ENCODE measurements at places on chromosomes 1 and 21. TPM values are rescaled to one million over a fixed set of nuclear protein-coding genes. Genes with fewer than 3 reads are reported as not detected.

DNA sequence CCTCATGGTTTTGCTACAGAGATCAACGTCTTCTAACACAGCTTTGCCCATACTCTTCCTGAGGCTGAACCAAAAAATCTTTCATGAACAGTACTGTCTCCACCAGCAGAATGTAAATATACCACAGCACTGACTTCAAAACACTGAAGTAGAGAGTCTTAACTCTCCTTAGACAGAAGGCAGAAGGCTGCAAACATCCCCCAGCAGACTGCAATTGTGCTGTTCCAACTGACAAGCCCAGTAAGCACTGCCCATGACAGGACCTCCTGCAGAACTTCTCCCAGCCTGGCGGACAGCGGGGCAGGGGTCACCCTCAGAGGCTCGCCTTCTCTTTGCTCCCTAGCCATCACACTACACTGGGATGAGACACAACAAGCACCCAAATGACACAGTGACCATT lies 218.7 kb downstream of the RERE start:
- peak overlapping the region; percentile 58 for H3K27ac ChIP-seq
- no peak overlapping the region for H3K4me3 ChIP-seq
- no peaks in the 10 kb centered on the region for H3K27me3 ChIP-seq
- H3K4me1 ChIP-seq, result peaks cover 31% of the 10 kb centered on the region

GRCh38 chr1:90730243-90731022 lies 13.3 kb upstream of the BARHL2 start:
- H3K27me3 ChIP-seq, result peaks cover 84% of the 10 kb centered on the region
- peaks cover 5% of the 10 kb centered on the region for H3K36me3 ChIP-seq
- no peak for DNase-seq
- H3K4me3 ChIP-seq, result peak overlapping the region; percentile 41
- peaks cover 29% of the 10 kb centered on the region for H3K4me1 ChIP-seq
- no peak overlapping the region for H3K27ac ChIP-seq

GRCh38 chr21:45481977-45482898 lies 60.0 kb downstream of the SLC19A1 start:
- H3K27ac ChIP-seq, result no peak overlapping the region
- H3K27me3 ChIP-seq, result no peaks in the 10 kb centered on the region
- H3K36me3 ChIP-seq, result peaks cover 28% of the 10 kb centered on the region
- peaks cover 13% of the 10 kb centered on the region for H3K4me1 ChIP-seq
- no peak for DNase-seq

GRCh38 chr1:67843746-67844145 lies 10.5 kb upstream of the GNG12 start:
- no peak for DNase-seq
- peaks cover 30% of the 10 kb centered on the region for H3K4me1 ChIP-seq
- H3K36me3 ChIP-seq, result no peaks in the 10 kb centered on the region
- no peaks in the 10 kb centered on the region for H3K27me3 ChIP-seq
- H3K4me3 ChIP-seq, result no peak overlapping the region
- peak overlapping the region; percentile 5 for H3K27ac ChIP-seq

DNA sequence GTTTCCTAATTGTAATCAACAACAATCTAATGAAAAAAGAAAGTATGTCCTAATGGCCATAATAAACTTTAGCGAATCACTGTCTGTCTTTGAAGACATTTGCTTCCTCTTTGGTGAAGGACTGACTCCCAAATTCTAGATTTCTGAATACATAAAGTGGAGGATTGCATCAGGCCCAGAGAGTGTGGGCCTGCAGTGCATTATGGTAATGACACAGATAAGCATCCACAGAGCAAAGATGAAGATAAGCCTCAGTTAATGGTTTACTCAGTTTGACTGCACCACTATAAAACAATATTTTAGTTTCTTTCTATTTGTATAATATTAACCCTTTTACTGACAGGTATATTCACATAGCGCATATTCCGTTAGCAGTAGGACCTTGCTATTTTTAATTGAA lies 365.5 kb downstream of the KCTD3 start:
- H3K27me3 ChIP-seq, result peaks cover 16% of the 10 kb centered on the region
- H3K4me3 ChIP-seq, result no peak overlapping the region
- H3K27ac ChIP-seq, result no peak overlapping the region
- no peaks in the 10 kb centered on the region for H3K36me3 ChIP-seq
- DNase-seq, result no peak

DNA sequence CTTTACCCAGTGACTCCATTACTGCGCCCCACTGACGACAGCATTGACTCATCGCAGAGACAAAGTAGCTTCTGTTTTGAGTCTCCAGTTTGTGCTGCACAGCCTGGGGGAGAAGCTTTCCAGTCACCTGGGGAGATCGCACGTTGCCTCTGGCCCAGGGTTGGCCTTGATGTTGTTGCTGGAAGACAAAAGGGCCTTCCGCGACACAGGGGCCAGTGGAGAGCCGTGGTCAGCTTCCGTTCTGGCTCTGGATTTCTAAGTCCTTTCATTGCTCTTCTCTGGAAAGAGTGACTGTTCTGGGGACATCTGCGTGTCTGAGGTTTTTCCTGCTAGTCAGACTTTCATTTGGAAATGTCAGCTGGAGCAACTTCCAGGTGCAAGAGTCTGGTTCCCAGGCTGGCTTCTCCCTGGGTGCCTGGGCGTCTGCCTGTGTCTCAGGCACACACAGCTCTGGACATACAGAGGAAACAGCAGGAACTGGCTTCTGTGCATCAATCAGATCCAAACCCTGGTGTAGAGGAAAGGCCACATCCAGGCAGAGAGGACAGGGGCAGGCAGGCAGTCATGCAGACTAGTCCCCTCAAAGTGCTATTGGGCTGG lies 257.0 kb downstream of the SIPA1L2 start:
- no peaks in the 10 kb centered on the region for H3K27me3 ChIP-seq
- H3K4me3 ChIP-seq, result no peak overlapping the region
- H3K27ac ChIP-seq, result no peak overlapping the region
- H3K4me1 ChIP-seq, result peaks cover 16% of the 10 kb centered on the region
- DNase-seq, result no peak

DNA sequence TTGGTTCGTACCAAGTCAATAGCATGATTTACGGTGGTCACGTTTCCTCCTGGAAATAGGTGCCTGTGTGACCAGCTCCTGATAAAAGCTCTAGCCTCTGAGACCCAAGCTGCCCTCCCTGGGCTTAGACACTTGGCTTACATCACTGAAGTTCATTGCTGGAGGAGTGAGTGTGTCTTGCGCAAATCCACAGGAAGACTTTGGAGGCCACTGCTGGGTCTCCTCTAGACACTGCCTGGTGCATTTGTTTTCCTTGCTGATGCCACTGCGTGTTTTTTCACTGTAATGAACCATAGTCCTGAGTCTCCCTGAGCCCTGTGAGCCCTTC lies 230.6 kb downstream of the DSCAM start:
- DNase-seq, result no peak
- H3K27ac ChIP-seq, result no peak overlapping the region
- no peaks in the 10 kb centered on the region for H3K4me1 ChIP-seq
- no peak overlapping the region for H3K4me3 ChIP-seq

GRCh38 chr1:235018161-235018560 lies 110.5 kb downstream of the TOMM20 start:
- no peak for DNase-seq
- H3K27me3 ChIP-seq, result no peaks in the 10 kb centered on the region
- H3K4me1 ChIP-seq, result peaks cover 75% of the 10 kb centered on the region
- peaks cover 5% of the 10 kb centered on the region for H3K36me3 ChIP-seq
- no peak overlapping the region for H3K4me3 ChIP-seq

DNM3 gene
- 23.7 TPM for total RNA-seq

DNA sequence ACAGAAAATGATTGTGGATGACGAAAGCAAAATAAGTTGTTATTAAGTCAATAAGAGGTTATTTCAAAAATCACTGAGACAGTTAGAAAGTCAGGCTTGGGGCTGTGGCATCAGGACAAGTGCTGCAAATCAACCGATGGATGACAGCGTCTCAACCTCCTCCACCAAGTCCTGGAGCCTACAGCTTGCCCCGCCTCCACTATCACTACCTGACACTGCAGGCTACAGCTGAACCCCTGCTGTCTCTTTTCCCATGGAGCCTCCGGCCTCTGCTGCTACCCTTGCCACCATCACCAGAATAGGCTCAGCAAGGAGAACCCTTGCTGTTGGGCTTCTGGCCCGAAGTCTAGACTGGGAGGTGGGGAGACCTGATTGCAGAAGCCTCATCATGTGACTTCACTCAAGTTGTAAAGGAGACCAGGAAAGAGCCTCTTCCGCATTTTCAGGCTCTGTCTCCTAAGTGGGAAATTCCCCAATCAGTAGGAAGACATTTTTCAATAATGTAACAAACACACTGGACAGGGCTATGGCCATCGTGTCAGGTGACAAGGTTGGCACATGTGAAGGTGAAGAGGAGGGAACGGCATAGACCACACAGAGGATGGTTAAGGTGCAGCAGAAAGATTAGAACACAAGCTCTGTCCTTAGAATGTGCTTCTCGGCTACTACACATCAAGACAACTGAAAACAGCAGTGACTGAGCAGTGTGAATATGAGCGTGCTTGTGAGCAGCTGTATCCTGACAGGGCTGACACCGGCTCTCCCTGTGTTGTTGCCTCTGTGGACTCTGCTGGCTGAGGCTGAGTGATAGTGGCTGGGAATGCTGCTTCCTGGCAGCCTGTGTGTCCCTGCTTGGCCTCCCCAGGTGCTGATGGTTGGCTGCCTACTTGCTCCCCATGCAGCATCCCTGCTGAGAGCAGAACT lies 660.7 kb downstream of the PTPRU start:
- H3K36me3 ChIP-seq, result no peaks in the 10 kb centered on the region
- H3K27me3 ChIP-seq, result peaks cover 56% of the 10 kb centered on the region
- DNase-seq, result no peak
- no peak overlapping the region for H3K4me3 ChIP-seq
- H3K4me1 ChIP-seq, result no peaks in the 10 kb centered on the region
- H3K27ac ChIP-seq, result no peak overlapping the region

GRCh38 chr1:16204634-16205333 lies 7.7 kb downstream of the ARHGEF19 start:
- no peak for DNase-seq
- peaks cover 9% of the 10 kb centered on the region for H3K4me1 ChIP-seq
- H3K36me3 ChIP-seq, result peaks cover 4% of the 10 kb centered on the region

PTPN14 gene
- total RNA-seq, result 136 TPM

- no peak for DNase-seq
- H3K27ac ChIP-seq, result no peak overlapping the region
- no peak overlapping the region for H3K4me3 ChIP-seq
These were observed 510.4 kb upstream of the ZP4 start for GRCh38 chr1:238401144-238401543.

DNA sequence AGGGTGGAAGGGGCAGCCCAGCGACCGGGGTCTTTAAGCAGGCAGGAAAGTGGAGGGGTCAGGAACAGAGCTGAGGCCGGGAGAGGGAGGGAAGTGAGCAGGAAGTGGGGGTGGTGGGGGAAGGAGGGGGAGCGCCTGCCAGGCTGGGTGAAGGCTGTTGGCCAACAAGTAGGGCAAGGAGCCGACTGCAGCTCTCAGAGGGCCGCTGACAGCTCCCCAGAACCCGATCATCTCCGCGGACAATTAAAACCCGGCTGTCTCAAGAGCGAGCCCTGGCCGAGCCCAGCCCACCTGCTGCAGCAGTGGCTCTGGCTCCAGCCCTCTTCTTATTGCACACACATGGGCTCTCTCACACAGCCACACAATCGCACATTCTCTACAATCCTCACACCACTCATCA lies 51.6 kb downstream of the GRIK3 start:
- H3K36me3 ChIP-seq, result no peaks in the 10 kb centered on the region
- H3K4me1 ChIP-seq, result no peaks in the 10 kb centered on the region
- no peak for DNase-seq
- peaks cover 4% of the 10 kb centered on the region for H3K27me3 ChIP-seq
- no peak overlapping the region for H3K27ac ChIP-seq

FCRL2 gene
- not detected for total RNA-seq

- H3K27ac ChIP-seq, result no peak overlapping the region
- no peaks in the 10 kb centered on the region for H3K27me3 ChIP-seq
- H3K4me1 ChIP-seq, result peaks cover 5% of the 10 kb centered on the region
- DNase-seq, result no peak
- no peaks in the 10 kb centered on the region for H3K36me3 ChIP-seq
These were observed 4.3 kb upstream of the FGGY start for GRCh38 chr1:59292562-59292961.

CXADR gene
- total RNA-seq, result 0.75 TPM

TMEM61 gene
- total RNA-seq, result not detected

- no peak for DNase-seq
- H3K4me3 ChIP-seq, result no peak overlapping the region
- no peak overlapping the region for H3K27ac ChIP-seq
- H3K4me1 ChIP-seq, result peaks cover 23% of the 10 kb centered on the region
These were observed 1212.3 kb upstream of the NCAM2 start for GRCh38 chr21:19785941-19786340.

GRCh38 chr1:244749230-244750016 lies 86.0 kb upstream of the COX20 start:
- no peak for DNase-seq
- no peaks in the 10 kb centered on the region for H3K4me1 ChIP-seq
- no peaks in the 10 kb centered on the region for H3K36me3 ChIP-seq
- H3K4me3 ChIP-seq, result no peak overlapping the region
- H3K27ac ChIP-seq, result no peak overlapping the region

DNA sequence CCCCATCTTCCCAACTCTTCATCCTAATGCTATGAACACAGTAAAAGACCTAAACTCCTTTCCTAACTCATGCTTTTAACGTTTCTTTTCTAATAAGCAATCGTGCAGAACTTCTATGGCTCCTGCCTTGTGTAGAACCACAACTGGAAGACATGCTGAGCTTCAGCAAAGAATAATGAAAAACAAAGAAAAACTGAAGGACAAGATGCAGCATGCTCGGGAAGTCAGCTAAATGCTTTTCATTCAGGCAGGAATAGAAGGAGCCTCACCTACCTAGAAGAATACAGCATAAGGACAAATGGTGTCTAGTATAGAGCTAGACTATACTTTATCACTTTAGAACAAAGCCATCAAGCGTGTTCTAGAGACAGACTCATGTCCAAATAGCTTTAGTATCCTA lies 45.9 kb downstream of the LUZP1 start:
- H3K36me3 ChIP-seq, result no peaks in the 10 kb centered on the region
- H3K27me3 ChIP-seq, result no peaks in the 10 kb centered on the region
- H3K4me1 ChIP-seq, result peaks cover 79% of the 10 kb centered on the region
- no peak for DNase-seq
- H3K4me3 ChIP-seq, result peak overlapping the region; percentile 38

DNA sequence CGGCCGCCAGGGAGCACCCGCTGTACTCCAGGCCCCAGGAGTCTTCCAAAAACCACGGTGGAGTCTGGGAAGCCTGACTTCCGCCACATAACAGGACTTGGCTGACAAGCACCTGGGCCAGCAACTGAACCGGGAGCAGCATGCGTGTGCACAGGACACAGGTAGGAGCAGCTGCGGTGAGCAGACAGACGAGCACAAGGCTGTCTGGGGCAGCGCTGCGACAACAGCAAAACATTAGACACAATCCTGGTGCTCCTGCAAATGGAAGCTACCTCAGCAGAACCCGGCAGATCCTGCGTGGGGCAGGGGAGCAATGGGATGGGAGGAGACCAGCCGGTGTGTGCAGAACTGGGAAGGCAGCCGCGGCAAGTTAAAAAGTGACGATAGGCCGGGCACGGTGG lies 80.4 kb downstream of the NPHP4 start:
- no peak overlapping the region for H3K4me3 ChIP-seq
- H3K27ac ChIP-seq, result no peak overlapping the region
- H3K4me1 ChIP-seq, result peaks cover 27% of the 10 kb centered on the region
- no peaks in the 10 kb centered on the region for H3K36me3 ChIP-seq

SLAMF1 gene
- total RNA-seq, result not detected

GRCh38 chr1:18422076-18422777 lies 58.5 kb upstream of the KLHDC7A start:
- no peak overlapping the region for H3K27ac ChIP-seq
- no peak overlapping the region for H3K4me3 ChIP-seq
- H3K4me1 ChIP-seq, result no peaks in the 10 kb centered on the region
- no peaks in the 10 kb centered on the region for H3K36me3 ChIP-seq
- DNase-seq, result no peak
- peaks cover 2% of the 10 kb centered on the region for H3K27me3 ChIP-seq

- H3K36me3 ChIP-seq, result no peaks in the 10 kb centered on the region
- H3K27ac ChIP-seq, result no peak overlapping the region
- no peak overlapping the region for H3K4me3 ChIP-seq
- no peak for DNase-seq
These were observed 224.9 kb downstream of the DAB1 start for GRCh38 chr1:57198912-57199311.

Data from chondrocyte (in vitro differentiated cells).